ENCODE measurements at places on chromosomes 5 and 9.

GRCh38 chr5:151221574-151221973 is 2.3 kb downstream of the CCDC69 start:
- no peak for DNase-seq

- DNase-seq: no peak
Measured at GRCh38 chr5:59528202-59528862, 365.2 kb downstream of the PDE4D start.

DNA sequence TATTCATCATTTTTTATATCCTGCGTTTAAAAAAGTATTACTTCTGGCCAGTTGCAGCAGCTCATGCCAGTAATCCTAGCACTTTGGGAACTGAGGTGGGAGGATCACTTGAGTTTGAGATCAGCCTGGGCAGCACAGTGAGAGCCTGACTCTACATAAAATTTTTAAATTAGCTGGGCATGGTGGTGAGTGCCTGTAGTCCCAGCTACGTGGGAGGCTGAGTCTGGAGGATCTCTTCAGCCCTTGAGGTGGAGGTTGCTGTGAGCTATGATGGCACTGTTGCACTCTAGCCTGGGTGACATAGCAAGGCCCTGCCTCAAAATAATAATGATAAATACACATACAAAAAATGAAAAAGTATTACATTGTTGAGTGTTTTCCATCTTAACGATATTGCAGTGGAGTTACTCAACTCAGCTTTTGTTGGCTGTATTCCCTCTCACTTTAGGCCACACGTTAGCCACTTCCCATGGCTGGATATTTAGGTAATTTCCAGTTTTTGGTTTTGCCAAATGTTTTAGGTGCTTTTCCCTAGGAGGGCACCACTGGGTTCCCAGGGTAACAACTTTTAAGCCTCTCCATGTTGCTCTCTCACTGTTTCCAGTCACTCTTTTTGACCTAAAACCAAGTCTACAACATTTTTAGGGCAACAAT is 20.6 kb downstream of the SHB start:
- DNase-seq: no peak

DNA sequence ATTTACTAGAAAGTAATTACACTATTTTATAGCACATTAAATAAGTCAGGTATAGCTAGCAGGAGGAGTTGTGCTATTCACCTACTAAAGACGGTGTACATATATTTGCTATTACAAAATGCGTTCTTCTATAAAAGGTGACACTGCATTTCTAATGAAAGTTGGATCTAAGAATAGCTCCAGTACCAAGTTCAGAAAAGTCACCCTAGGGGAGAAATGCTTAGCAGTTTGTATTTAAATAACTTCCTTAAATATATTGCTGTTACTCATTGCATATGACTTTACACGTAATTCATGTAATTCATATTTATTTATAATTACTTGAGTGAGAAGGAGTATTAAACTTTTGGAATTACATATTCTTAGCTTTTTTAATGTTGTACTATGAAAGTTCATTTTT is 7.0 kb upstream of the SUB1 start:
- no peak for DNase-seq

DNA sequence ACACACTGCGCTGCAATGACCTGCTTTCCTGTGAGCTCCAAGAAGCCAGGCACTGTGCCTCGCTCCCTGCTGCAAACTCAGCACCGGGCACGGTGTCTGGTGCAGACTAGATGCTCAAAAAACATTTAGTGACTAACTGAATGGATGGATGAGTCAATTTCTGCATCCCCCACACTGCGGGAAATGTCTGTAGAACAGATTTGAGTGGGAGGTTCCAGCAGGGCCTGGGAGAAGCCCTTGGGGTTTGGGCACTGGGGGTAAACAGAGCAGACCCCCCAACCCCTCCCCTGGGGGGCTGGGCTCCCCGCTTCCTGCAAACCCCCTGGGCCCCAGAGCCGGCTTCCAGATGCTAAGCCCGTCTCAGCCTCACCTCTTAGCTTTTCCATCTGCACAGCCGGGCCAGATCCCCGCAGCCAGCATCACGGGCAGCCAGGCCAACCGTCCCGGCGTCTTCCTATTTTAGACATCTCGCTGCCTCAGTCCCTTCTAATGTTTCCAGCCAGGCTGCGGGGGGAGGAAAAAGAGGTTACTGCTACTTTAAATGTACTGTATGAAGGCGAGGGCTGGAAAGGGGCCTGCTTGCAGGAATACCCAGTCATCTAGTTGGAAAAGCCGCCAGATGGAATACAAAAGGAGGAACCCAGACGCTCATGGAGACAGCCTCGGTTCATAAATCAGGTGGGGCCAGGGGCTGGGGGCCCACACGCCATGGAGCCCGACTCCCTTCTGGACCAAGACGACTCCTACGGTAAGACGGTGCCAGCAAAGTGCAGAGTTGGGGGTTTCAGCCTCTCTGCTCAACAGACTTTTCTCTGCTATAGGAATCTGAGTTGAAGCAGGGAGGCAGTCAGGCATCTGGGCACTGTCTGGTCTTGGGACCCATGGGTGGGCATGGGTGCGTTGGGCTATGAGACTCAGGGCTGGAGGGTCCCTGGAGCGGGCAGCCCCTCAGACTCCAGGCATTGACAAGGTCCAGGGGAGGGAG is 67.1 kb upstream of the GGTA1 start:
- DNase-seq: no peak

DNA sequence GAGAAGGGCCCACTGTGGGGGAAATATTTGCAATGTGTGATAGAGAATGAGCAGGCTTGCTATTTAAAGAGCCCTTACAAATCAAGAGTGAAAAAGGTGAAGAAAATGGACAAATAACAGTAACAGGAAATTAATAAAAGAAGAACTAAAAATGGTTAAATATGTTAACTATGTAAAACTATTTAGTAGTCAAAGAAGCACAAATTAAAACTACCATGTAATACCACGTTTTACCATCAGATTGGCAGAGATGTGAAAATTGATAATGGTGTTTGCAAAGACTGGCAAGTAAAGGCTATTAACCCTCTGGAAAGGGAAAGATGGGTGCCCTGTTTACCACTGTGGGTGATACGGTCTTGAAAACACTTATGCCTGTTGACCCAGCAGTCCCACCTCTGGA is 23.2 kb upstream of the GRHPR start:
- no peak for DNase-seq

DNA sequence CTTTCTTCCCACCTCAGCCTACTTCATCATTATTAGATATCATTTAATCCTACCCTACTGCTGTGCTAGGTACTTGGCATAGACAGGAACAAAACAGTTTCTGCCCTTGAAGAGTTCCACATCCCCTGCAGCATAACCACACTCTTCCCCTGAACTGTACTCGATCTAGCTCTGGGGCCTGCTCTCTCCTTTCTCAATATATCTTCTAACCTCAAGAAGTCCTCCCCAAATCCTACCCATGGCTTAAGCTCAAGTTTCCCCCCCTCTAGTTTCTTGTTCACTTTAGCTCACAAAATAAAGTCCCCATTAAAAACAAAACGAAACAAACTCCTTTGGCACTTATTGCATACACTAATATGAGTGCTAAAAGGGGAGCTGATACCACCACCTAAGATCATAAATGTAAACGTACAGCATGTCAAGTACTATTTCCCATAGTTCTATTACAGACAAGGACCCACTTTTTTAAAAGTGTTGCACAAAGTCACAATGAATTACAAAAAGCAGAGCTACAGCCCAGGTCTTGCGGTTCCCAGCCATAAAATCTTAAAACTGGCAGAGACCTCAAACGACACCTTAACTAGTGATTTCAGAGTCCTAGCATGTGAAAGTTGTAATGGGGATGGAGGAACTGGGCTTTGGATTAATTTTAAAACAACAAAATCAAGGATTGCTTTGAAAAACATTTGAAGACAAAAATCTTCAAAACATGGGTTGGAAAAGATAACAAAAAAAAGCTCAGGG is 80.7 kb downstream of the PTPDC1 start:
- no peak for DNase-seq

DNA sequence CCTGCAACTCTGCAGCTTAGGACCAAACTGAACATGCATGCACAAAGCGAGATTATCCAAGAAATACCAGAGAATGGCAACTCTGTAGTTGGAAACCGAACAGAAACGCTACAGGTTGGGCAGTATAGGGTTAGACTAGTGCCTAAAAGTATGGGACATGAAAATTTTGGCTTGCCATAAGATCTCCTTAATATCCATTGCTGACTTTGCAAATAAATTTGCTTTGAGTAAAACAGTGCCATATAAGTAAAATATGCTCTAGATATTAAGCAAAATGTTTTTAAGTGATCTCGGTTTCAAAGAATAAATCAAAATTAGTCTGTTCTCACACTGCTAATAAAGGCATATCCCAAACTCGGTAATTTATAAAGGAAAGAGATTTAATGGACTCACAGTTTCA is 456.0 kb downstream of the PRDM9 start:
- DNase-seq: no peak

DNA sequence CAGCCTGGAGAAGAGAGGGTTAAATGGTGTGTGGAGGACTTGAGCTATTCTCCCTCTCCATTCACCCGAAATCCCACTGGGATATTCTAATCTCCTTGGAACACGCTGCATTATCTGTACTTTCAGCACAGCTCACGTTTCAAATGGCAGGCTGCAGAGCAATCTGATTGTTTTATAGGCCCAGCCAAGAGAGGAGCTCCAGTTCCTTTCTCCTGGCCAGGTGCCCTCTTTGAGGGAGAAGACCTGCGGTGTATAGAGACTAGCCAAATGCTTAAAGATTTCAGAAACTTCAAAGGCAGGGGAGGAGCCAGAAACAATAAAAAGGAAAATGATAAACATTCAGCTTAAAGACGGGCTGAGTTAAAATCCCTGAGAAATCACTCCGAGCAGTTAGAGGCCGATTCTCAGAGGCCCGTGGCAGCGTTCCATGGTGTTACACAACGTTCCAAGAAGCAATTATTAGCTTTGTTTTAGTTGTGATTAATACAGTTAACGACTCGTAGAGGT is 564.0 kb upstream of the KLF4 start:
- DNase-seq: peak; percentile 57

DNA sequence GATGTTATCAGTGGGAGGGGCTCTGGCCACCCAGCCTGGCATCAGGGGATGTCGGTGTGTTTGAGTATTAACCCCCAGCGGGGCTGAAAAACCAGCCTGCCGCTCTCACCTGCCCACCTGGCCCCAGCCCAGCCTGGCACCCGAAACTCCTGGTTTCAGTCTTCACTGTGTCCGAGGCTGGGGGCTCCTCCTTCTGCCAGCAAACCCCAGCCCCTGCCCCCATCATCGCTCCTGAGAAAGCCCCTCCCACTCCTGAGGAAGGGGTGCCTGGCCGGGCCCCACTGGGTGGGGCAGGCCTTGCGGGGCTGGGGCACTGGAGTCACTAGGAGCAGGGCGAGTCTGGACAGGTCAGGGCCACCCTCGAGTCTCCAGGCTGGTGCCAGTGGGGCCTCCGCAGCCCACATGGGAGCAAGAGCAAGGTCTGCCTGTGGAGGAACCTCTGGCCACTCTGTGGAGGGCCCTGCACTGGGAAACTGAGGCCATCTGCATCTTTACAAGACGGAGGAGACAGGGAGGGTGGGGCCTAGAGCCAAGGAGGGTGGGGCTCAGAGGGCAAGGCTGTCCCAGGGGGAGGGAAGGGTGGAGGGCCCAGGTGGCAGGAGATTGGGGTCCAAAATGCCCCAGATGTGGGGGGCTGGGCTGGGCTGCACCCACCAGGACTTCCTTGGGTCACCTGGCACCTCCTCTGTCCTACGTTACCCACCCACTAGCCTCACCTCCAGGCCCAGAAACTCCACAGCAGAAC is 51.5 kb upstream of the NOTCH1 start:
- no peak for DNase-seq

- DNase-seq: no peak
Measured at GRCh38 chr9:22033012-22033630, 24.0 kb upstream of the CDKN2B start.

GRCh38 chr9:121825031-121825691 is 173.7 kb downstream of the DAB2IP start:
- DNase-seq: no peak

- DNase-seq: no peak
Measured at GRCh38 chr5:107388141-107388861, 282.4 kb downstream of the EFNA5 start.

- DNase-seq: no peak
Measured at GRCh38 chr9:70398145-70398556, 16.3 kb downstream of the KLF9 start.

DNA sequence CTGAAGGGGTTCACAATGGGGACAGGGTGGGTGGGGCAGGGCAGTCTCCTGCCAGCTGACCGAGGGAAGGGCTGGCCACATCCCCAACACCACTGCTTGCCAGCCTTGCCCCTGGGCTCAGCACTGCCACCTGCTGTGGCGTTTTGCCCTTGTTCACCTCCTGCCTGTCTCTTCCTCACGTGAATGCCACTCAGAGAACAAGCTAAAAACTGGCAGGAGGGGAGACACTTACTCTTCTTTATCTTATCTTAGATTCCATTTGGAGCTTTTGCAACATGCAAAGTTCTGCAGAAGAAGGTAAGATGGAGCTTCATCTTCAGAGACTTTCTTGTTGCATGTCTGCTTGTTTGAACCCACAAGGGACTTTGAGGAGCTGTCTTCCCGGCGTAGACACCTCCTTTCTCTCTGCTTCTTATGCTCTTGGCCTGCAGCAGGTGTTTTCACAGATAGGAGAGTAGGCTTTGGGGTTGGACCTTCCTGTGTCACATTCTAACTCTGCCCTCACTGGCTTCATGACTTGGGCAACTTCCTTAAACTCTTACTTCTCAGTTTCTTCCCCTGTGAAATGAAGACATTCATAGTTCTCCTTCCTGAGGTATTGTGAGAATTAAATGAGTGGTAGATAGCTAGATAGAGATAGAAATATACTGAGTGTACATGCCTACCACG is 4.1 kb downstream of the LRSAM1 start:
- DNase-seq: no peak

DNA sequence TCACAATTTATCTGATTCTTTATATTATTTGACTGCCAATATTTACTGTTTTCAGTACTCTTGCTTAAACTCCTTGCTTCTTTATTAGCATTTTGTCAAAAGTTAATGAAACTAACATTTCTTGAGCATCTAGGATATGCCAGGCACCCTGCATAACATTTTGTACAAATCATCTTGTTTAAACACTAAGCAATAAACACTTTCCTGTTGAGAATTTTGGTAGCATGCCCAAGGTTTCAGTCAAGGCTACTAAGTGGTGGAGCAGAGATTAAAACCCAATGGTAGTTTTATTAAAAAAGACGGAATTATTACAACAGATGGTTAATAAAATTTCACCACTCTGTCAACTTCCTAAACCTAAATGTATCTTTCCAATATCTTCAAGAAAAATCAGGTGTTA is 43.2 kb downstream of the SKIC3 start:
- DNase-seq: no peak

GRCh38 chr9:113624721-113625120 is 161.2 kb downstream of the RGS3 start:
- DNase-seq: no peak

DNA sequence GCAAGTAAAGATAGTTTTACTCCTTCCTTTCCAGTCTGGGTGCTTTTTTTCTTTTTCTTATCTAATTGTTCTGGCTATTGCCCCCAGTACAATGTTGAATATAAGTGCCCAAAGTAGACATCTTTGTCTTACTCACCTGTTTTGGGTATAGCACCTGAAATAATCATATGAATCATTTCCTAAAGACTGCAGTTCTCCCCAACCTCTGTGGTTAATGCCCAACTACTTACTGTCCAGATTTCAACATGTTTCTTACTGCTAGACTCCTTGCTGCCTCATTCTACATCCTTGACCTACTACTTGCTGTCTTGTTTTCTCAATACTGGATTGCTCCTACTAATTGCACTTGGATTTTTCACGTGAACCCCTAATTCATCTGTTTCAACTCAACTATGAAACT is 8.8 kb upstream of the HSDL2 start:
- DNase-seq: no peak

GRCh38 chr9:128414461-128414860 is 6.2 kb upstream of the CERCAM start:
- no peak for DNase-seq

Data from NCI-H1436 treated with DMSO at 0.1 percent for 48 hours (cell line).